ENCODE measurements at places on chromosomes 1 and 21.

- no peak for DNase-seq
These were observed 132.8 kb downstream of the CLIC6 start for GRCh38 chr21:34801519-34802132.

- DNase-seq, result no peak
These were observed 108.2 kb downstream of the DIRAS3 start for GRCh38 chr1:67942274-67942673.

DNA sequence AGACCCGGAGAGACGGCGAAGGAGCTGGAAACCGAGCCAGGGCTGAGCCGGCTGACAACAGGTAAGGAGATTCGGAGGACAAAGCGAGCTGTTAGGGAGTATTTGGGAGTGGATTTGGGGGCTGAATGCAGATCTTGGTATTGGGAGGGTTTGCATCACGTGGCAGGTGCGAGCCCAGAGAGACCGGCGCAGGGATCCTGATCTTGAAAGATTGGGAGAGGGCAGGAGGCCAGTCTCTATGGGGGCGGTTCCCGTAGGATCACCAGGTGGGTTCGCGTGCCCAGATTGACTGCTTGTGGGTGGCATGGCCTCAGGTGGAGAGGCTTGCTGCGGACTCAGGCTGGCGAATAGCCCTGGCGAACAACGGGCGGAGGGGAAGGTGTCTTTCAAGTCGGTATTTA, 204 bp downstream of the CIART start:
- DNase-seq, result no peak

GRCh38 chr1:44348061-44348485, 7.0 kb downstream of the ERI3 start:
- no peak for DNase-seq

DNA sequence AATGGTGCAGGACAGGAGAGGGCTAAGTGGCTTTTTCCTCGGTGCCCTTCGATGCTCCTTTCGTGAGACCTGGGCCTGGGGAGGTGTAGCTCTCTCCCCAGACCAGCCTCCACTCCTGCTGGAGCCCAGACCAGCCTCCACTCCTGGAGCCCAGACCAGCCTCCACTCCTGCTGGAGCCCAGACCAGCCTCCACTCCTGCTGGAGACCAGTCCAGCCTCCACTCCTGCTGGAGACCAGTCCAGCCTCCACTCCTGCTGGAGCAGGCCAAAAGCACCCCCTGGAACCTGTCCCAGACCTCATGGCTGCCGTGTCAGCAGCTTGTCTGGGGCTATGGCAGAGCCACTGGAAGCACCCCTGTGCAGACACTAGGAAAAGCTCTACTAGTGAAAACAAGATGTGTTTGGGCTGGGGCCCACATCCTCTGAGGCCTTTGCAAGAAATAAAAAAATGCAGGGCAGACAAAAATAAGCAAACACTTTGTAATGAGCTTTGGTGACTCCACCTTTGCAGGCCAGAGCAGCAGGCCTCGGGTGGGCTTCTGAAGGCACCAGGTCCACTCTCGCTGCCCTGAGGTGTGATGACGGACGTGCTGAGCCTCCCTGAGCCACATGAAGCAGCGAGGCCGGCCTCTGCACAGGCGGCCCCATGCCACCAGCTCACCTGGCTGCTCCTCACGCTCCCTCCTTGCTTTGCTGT, 116.0 kb upstream of the IFFO2 start:
- DNase-seq, result no peak

DNA sequence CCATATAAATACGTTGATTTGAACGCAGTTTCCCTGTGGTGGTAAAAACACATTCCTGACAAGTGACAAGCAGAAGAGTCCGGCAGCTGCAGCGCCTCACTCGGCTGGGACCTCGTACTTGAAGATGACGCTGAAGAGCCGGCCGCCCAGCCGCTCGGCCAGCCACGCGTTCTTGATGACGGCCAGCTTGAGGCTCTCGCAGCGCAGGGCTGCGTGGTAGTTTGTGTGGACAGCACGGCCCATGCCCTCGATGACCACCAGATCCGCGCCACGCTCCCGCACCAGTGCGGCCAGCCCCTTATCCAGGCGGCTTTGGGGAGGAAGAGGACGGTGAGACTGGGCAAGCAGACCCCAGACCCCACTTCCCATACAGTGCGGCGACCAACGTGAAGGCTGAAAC, 17.6 kb downstream of the PANK4 start:
- no peak for DNase-seq

- DNase-seq, result no peak
These were observed 670 bp downstream of the CLSTN1 start for GRCh38 chr1:9822897-9823692.

DNA sequence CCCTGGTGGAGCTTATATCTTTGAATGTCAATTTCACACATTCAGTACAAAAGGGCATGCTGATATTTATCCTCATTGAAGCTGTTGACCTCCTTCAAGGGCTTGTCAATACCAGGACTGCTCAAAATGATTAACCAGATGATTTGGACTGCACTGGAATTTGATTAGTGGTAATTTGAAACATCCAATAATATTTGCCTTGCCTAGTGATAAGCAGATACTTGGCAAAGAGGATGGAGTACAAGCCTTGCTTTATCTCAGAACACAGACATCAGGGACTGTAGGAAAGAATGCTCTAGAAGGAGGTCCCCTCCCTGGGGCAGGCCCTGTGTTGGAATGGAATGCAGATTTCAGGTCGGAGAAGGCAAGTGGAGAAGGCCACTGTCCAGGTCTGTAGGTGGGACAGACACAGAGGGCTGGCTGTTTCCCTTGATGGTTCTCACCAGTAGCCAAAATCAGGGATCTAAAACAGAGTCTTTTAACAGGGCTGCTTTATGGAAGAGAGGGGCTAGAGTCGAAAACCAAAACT, 64.8 kb upstream of the ZNF648 start:
- DNase-seq, result no peak

- no peak for DNase-seq
These were observed 187.0 kb downstream of the FASLG start for GRCh38 chr1:172845865-172846264.

DNA sequence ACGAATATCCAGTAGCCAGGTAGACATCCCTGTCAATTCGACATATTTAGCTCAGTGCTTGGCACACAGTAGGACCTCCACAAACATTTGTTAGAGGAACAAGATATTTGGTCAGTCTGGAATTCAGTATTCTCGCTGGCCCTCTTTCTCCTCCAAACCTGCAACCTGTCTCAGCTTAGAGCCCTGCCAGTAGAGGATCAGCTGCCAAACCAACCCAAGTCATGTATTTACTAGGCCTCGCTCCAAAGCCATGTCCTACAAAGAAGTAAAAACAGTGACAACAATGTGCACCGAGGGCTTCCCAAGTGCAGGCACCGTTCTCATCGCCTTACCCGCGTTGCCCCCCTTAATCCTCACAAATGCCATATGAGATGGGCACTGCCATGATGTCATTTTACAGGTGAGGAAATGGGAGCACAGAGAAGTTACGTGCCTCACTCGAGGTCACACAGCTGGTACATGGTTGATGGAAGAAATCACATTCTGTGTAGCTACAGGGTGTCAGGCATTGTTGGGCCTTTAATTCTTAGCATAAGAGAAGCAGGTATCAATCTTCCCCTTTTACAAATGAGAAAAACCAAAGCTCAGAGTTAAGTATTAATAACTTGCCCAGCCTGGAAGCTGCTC, 26.0 kb upstream of the CDCA8 start:
- no peak for DNase-seq

DNA sequence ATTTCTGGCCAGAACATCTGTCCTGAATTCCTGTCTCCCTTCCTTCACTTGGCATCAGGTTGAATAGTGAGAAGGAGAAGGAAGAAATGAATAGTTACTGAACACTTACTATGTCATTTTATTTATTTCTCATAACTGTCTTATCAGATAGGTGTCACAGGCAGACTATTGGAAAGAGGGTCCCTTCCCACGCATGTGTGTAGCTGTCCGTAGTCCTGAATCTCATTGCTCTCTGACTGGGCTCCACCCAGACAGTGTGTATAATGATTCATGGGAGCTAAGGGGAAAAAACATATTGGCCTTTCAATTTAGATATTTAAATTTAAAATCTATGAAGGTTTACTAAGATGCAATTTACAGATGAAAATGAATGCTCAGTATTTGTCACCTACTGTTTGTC, 86.1 kb downstream of the OMA1 start:
- no peak for DNase-seq

GRCh38 chr1:96641282-96641681, 80.3 kb upstream of the PTBP2 start:
- no peak for DNase-seq

DNA sequence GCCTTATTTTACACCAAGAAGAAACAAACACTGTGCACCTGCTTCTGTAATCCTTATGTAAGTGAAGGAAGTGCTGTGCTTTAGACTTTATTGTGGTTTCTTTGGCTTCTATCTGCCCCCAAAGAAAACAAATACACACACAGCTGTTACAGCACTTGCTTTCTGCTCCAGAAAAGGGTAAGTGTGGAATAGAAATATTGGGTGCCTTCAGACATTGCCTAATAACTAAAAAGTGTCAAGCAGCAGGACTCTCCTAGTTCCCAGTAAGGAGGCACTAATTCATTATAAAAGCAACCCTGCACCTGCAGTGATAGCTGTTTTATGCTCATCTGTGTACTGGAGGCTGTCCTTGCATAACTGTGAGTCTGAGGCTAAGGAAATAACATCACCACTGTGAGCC, 23.4 kb upstream of the PRRX1 start:
- no peak for DNase-seq

DNA sequence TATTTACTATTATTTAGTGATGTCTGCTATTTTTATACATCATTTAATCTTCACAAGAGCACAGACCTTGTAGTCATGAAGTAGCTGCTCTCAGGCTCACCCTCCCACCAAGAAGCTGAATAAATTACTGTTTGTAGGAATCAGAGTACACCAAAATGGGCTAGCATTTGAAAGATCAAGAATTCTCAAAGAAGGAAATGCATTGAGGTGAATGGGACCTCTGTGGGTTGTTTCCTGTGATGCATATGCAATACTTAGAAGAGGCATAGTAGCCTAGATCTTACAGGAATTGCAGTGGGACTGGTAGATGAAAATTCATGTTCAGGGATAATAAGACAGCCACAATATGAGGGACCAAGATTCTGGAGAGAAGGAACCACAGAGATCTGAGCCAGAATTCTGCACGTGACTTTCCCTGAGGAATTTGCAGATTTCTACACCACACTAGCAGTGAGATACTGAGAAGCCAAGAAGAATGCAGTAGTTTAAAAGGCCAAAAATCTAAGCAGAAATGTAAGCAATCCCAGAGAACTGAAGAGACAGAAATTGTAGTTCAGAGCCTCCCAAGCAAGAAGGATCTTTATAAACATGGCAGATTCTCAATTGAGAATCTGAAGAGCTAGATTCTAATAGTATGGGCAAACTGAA, 307.0 kb downstream of the ST6GALNAC3 start:
- DNase-seq, result no peak

DNA sequence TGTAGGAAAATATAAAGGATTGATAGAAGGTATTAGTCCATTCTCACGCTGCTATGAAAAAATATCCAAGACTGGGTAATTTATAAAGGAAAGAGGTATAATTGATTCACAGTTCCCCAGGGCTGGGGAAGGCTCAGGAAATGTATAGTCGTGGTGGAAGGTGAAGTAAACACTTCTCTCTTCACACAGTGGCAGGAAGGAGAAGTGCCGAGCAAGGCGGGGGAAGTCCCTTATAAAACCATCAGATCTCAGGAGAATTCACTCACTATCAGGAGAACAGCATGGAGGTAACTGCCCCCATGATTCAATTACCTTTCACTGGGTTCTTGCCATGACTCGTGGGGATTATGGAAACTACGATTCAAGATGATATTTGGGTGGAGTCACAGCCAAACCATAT, 1806.0 kb downstream of the MRPL39 start:
- no peak for DNase-seq

GRCh38 chr21:28371713-28372112, 621.0 kb downstream of the LTN1 start:
- DNase-seq, result no peak
